Nephron progenitor cell (in vitro differentiated cells): ENCODE measurements at places on chromosomes 5 and 9.

DNA sequence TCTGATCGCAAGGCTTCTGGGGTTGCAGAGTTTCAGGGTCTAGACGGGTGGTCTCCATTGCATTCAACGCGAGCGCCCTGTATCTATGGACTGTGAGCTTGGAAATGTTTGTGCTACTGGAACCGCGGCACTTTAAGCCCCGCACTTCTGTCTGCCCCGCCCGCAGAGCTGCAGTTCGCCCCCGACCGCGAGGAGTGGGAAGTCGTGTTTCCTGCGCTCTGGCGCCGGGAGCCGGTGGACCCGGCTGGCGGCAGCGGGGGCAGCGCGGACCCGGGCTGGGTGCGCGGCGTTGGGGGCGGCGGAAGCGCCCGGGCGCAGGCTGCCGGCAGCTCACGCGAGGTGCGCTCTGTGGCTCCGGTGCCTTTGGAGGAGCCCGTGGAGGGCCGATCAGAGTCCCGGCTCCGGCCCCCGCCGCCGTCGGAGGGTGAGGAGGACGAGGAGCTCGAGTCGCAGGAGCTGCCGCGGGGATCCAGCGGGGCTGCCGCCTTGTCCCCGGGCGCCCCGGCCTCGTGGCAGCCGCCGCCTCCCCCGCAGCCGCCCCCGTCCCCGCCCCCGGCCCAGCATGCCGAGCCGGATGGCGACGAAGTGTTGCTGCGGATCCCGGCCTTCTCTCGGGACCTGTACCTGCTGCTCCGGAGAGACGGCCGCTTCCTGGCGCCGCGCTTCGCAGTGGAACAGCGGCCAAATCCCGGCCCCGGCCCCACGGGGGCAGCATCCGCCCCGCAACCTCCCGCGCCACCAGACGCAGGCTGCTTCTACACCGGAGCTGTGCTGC is 1.0 kb downstream of the ADAMTS19 start:
- no peak overlapping the region for H3K27ac ChIP-seq
- peaks cover 6% of the 10 kb centered on the region for H3K27me3 ChIP-seq
- no peaks in the 10 kb centered on the region for H3K36me3 ChIP-seq
- peak; percentile 74 for DNase-seq
- peaks cover 38% of the 10 kb centered on the region for H3K4me1 ChIP-seq
- peak overlapping the region; percentile 98 for H3K4me3 ChIP-seq

GRCh38 chr9:128421482-128421996 is 882 bp downstream of the CERCAM start:
- peak overlapping the region; percentile 82 for H3K4me3 ChIP-seq
- H3K4me1 ChIP-seq = peaks cover 21% of the 10 kb centered on the region
- H3K27me3 ChIP-seq = peaks cover 5% of the 10 kb centered on the region
- no peak overlapping the region for H3K27ac ChIP-seq

- no peak for DNase-seq
- H3K27me3 ChIP-seq = no peaks in the 10 kb centered on the region
- no peak overlapping the region for H3K27ac ChIP-seq
- H3K36me3 ChIP-seq = peaks cover 12% of the 10 kb centered on the region
Measured at GRCh38 chr9:104774132-104774531, 10.2 kb downstream of the NIPSNAP3B start.

DNA sequence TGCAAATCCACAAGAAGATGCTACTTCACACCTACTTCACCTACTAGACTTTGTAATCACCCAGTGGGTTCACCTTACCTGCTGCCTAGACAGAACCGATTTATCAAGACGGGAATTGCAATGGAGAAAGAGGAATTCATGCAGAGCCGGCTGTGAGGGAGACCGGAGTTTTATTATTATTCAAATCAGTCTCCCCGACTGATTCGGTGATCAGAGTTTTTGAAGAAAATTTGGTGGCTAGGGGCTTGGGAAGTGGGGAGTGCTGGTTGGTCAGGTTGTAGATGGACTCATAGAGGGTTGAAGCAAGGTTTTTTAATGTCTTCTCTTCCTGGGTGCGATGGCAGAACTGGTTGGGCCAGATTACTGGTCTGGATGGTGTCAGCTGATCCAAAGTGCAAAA is 23.4 kb downstream of the SFXN1 start:
- no peaks in the 10 kb centered on the region for H3K4me1 ChIP-seq
- H3K36me3 ChIP-seq = peaks cover 86% of the 10 kb centered on the region
- DNase-seq = no peak
- H3K27ac ChIP-seq = no peak overlapping the region
- H3K4me3 ChIP-seq = no peak overlapping the region

DNA sequence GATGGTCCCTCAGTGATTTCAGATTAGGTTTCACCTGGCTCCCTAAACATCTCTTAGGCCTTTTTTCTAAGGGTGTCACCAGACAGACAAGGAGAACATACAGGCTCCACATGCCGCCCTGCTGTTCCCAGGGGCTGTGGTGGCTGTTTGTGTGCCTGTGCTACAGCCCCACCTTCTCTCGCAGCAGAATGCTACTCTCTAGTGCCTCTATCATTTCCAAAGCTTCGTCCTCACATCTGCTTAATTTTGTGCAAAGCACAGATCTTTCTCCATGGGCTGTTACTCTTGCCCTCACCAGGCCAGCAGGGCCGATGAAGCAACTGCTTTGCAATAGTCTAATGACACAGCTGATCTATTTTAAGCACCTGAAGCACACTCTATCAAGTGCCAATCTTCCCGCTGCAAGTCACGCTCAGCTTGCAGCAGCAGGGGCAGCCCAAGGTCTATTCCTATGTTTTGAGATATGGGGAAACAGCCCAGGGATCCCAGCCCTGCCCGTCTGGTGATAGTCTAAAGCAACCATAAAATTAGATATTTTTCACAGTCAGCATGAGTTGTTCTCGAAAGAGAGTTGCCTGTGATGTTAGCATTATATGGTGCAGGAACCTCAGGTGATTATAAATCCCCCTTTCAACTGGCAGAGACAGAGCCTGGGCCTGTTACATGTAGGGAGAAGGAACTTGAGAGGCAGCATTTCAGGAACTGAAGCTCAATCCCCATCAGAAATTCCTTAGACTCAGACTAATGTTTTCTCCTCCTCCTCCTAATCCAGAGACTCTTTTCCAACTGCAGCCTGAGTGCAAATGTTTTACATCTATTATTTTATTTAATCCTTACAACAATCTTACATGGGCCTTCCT is 12.7 kb downstream of the ABLIM3 start:
- no peak for DNase-seq
- no peak overlapping the region for H3K4me3 ChIP-seq
- no peak overlapping the region for H3K27ac ChIP-seq

- no peak overlapping the region for H3K27ac ChIP-seq
- no peaks in the 10 kb centered on the region for H3K4me1 ChIP-seq
- peaks cover 9% of the 10 kb centered on the region for H3K36me3 ChIP-seq
- DNase-seq = no peak
- no peak overlapping the region for H3K4me3 ChIP-seq
Measured at GRCh38 chr5:58099257-58099656, 360.6 kb downstream of the PLK2 start.

- DNase-seq = no peak
- H3K4me3 ChIP-seq = no peak overlapping the region
- H3K36me3 ChIP-seq = peaks cover 52% of the 10 kb centered on the region
- H3K27me3 ChIP-seq = no peaks in the 10 kb centered on the region
- H3K27ac ChIP-seq = no peak overlapping the region
Measured at GRCh38 chr5:62477801-62478200, 65.2 kb downstream of the IPO11 start.

- H3K36me3 ChIP-seq = peaks cover 44% of the 10 kb centered on the region
- H3K27me3 ChIP-seq = peaks cover 3% of the 10 kb centered on the region
- H3K4me3 ChIP-seq = peak overlapping the region; percentile 77
- no peak for DNase-seq
- peak overlapping the region; percentile 86 for H3K27ac ChIP-seq
Measured at GRCh38 chr9:131500939-131501541, 1.7 kb upstream of the POMT1 start.

GRCh38 chr5:157836121-157836753 is 22.7 kb downstream of the CLINT1 start:
- no peak overlapping the region for H3K27ac ChIP-seq
- H3K4me1 ChIP-seq = peaks cover 19% of the 10 kb centered on the region
- H3K36me3 ChIP-seq = peaks cover 30% of the 10 kb centered on the region
- no peaks in the 10 kb centered on the region for H3K27me3 ChIP-seq

DNA sequence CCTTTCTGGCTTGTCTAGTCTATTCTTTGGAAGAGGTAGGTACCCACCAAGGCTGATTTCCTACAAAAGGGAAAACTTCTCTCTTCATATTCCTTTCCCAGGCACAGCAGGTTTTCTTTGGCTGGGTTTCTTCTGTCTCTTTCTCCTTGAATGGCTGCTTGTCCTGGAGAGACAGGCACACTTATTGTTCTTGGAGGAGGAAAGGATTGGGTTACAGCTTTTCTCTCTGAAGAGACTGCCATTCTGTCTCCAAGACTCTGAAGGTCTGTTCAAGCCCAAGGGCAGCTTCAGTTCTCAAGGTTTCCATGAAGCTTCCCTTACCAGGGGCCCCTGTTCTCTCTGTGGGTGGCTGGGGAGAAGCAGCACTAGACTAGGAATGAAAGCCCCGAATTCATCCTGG is 33.9 kb downstream of the ACTBL2 start:
- H3K27ac ChIP-seq = peak overlapping the region; percentile 94
- peaks cover 52% of the 10 kb centered on the region for H3K4me1 ChIP-seq
- no peak for DNase-seq
- no peaks in the 10 kb centered on the region for H3K36me3 ChIP-seq

DNA sequence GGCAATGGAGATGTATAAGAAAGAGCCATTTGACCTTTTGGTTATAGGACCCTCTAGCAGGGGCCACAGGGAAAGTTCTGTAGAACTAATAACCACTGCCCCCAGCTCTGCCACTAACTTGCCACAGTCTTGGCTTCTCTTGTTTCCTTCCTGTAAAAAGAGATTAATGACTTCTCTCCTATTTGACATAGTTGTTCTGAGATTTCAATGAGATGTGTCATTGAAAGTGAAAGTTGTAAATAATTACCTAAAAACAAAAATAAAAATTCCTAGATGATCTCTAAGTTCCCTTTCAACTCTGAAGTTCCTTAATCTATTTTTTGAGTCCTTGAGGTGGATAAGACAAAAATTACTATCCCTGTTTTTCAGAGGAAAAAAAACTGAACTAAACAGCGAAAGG is 1.4 kb upstream of the KIF12 start:
- H3K36me3 ChIP-seq = peaks cover 9% of the 10 kb centered on the region
- H3K27ac ChIP-seq = no peak overlapping the region
- no peak for DNase-seq
- peaks cover 87% of the 10 kb centered on the region for H3K27me3 ChIP-seq
- no peak overlapping the region for H3K4me3 ChIP-seq
- H3K4me1 ChIP-seq = peaks cover 36% of the 10 kb centered on the region

DNA sequence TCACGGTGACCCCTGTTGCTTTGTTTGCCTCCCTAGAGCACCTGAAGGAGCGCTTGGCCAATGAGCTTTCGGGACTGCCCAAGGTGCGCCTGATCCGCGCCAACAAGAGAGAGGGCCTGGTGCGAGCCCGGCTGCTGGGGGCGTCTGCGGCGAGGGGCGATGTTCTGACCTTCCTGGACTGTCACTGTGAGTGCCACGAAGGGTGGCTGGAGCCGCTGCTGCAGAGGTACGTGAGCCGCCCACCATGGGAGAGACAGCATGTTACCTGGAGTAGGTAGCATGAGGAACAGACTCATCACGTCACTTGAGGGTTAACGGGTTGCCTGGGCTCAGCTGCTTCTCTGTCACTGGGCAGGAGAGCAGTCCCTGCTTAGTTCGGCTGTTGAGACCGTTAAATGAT is 19.2 kb downstream of the GALNT12 start:
- peaks cover 8% of the 10 kb centered on the region for H3K27me3 ChIP-seq
- no peak overlapping the region for H3K4me3 ChIP-seq
- H3K27ac ChIP-seq = no peak overlapping the region
- no peaks in the 10 kb centered on the region for H3K36me3 ChIP-seq
- no peak for DNase-seq
